ENCODE measurements at places on chromosomes 2 and 18.

DNA sequence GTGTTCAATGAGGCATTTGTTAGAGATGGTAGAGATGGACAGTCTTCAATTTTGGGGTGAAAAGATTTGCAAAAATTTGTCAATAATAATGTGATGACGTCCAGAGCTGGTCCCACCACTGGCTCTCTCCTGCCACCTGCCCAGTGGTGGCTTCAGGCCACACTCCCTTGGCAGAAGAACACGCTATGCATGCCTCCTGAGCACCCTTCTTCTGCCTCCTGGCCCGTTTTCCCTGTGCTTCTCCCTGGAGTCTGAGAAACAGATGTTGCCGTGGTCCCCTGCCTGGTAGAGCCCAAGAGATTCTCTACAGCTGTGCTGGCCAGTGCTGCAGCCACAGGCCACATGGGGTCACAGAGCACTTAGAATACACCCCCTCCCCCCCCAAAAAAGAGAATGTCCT is 33.6 kb downstream of the INPP5D start:
- no peak for DNase-seq

- DNase-seq = no peak
These were observed 818.4 kb upstream of the FSHR start for GRCh38 chr2:49972699-49973098.

- no peak for DNase-seq
These were observed 10.9 kb downstream of the APCDD1 start for GRCh38 chr18:10465174-10465939.

DNA sequence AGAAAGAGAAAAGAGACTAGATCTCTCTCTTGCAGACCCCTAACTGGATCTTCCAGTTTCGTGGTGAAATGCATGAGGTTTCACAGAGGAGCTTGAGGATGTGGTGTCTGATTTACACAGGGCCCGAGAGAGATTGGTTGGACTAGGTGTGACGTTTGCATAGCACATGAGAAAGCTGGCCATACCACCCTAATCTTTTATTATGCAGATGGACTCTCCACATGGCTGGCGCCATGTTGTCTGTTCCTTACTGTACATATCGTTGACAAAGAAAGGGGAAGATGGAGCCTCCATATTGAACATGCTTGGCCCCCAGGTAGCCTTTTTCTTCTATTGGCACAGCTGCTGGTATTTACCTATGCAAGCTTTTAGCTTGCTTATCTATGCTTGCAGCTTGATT is 27.5 kb upstream of the PGAP1 start:
- DNase-seq = no peak

DNA sequence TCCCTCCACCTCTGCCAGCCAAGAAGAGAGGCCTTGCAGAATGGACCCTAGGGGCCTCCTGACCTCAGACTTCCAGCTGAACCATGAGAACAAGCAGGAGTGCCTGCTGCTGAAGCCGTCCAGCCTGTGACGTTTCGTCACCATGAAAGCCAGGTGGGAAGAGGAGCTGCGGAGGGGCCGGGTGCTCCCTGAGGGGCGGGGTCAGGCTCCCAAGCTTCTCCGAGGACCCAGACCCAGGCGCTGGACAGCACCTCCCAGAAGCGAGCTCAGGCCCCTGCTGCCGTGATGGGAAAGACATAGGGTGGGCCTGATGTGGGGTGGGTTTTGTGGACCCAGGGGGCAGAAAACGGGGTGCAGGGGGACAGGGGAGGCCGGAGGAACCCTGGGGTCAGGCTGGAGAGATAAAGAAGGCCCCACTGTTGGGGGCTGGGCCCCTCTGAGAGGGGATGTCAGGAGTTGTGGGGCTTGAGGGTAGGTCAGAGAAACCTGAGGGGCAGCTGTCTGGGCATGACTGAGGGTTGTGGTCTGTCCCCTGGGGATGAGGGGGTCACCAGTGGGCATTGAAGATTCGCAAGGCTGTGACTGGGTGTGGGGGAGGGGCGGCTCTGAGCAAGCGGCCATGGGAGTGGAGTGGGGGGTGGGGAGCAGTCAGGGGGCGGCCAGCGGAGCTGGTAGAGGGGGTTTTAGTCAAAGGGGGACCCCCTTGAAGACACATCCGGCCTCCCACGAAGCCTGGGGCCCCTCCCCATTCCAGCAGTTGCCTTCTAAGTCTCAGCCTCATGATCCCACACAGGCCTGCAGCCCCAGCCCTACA is 73.4 kb upstream of the ODC1 start:
- DNase-seq = no peak

DNA sequence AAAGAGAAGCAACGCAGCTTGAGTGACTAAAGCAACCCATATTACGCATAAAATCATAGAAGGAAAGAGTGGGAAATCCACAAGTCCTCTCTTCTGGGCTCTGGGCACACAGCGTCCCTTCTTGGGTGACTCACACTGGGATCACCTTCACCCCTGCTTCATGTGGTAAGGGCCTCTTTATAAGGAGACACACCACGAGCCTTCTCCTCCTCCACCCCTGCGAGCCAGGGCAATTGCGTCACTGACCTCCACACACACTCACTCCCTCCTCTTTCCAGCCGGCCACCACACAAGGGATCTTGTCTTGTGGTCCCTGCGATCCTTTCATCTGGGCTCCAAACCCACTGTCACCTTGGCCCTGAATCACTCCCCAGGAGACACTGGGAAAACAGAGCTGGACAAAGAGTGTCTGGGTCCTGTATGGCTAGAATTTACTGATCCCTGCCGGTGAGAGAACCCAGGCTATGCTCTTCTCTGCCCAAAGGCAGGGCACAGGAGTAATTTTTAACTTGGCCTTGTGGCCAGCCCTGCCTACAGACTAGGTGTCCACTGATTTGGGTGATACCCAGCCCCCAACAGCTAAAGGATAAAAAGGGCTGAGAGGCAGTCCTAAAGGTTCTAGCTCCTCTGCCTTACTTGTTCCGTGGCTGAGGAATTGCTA is 35.3 kb downstream of the NHEJ1 start:
- DNase-seq = no peak

DNA sequence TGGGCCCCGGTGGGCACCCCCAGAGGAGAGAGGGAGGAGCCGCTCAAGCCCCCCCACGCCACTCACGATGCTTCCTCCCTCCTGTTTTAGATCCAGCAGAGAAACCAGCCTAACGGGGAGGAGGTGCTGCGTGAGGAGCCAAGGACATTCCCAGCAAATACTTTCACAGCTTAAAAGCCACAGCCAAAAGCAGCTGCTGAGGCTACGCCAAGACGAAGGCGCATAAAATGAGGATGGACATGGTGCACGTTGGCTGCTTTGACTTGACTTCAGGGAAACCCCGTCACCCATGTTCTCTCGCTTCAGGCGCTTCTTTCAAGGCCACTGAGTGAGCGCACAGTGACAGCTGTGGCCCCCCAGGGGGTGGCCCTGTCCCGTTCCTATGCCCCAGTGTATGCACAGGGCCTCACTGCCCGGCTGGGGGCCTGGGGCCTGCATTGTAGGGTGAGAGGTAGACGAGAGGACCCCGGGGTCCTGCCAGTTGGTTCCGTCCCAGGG is 72.1 kb upstream of the PXDN start:
- DNase-seq = no peak
